ENCODE measurements at places on chromosomes 7 and 10.
A peak's percentile ranks its signal among the peaks of the same experiment; 100 is the strongest.

DNA sequence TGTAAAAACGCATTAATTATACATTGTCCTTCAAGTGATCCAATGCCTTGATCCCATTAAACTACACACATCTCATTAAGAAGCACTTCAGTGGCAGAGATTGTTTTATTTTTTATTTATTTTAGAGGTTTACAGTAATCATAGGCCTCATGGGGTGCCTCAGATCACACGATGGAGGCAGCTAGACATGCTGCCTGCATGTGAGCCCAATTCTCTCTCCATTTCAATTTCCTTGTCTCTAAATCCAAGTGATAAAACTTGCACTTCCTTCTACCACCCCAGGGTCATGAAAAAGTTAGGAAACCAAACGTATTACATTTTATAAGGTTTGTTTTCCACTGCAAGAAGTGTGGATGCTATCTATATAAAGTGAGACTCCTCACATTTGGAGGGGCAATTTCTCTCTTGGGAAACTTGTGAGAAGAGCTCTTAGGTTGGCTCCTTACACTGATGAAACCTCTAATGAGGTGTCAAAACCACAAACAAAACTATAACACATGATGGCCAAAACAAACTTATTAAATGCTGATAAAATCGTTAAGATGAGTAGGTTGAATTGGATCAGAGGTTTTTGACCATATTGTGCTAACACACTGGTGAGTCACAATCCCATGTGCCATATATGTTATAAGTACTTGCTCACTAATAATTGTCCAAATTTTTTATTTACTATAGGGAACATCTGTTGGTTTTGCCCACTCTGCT is 22.3 kb upstream of the XPNPEP1 start:
- no peak for DNase-seq

DNA sequence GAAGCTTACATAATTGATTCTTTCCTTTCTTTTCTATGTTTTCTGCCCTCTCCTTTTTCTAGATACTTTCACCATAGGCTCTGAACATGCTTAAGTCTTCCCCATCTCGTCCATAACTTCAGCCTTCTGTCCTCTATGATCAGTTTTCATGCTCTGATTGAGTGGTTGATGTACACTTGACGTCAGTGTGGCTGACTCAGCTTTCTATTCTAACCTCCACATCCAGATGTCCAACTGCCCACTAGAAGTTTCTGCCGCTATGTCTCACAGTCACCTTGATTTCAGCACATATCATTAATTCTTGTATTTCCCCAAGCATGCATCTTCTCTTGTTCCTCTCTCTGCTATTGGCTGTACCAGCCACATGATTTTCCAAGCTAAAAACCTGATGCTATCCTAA is 15.0 kb downstream of the CDK14 start:
- DNase-seq = no peak

DNA sequence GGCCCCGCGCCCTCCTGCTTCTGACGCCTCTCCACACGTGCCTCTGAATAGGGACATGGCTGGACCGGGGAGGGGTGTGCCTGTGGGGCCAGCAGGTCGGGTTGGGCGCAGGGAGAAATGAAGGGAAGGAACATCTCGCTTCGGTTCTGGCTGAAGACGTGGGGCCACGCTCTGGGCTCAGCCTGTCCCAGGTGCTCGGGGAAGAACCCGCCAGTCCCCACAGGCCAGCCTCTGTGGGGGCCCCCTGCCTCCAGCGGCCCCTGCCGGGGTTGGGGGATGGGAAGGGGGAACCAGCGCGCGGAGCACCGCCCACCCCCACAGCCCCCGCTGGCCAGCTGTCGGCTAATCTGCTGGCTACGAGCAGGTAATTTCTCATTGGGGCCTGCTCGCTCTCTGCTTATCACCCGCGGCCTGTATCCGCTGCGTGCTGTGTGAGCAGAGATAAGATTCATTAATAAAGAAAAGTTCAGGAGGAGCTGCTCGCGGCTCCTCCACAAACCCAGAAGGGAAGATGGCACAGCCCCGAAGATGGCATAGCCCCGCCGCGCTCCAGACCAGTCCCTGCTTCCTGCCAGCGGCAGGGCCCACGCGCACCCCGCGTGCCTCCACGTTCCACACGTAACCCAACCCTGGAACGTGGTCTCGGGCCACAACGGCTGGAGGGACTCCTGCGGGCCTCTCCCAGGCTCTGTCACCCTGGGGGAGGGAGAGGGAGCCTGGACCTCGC is 186.2 kb downstream of the ELFN1 start:
- no peak for DNase-seq

DNA sequence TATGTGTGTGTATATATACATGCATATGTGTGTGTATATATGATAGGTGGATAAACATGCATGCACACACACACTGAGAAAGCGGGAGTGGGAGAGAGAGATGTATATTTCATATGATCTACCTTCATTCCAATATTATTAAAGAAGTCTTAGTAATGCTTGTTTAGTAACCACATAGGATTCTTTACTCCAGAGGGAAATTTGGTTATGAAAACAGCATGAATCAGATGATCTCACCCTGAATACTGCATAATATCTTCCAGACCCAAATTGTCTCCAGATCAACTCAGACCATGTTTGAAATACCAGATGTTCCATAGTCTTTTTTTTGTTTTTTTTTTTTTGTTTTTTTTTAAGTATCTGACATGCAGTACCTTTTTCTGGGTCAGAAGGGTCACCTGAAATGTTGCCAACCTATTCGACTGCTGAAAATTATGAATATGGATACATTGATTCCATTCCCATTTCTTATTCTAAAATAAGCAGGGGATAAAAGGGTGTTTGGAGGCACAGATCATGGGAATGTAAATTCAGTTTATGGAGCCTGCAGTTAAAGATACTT is 17.4 kb downstream of the TES start:
- DNase-seq = peak; percentile 73

DNA sequence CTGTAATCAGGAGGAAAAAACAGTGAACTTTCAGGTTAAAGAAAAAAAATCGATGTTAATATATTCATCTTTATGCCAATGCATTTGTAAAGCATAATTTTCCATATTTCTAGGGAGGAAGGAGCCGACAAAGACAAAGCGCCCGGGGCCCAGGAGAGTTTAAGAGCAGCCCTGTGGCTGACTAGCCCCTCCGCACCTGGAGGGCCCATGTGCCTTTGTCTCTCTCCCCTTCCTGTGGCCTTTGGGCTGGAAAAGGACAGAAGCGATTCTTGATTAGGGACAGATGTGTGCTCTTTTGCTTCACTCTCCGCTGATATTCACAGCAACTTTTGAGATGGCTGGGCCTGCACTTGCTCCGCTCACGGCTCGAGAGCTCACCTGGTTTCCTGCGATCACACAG is 23.1 kb downstream of the DDC start:
- DNase-seq = no peak

DNA sequence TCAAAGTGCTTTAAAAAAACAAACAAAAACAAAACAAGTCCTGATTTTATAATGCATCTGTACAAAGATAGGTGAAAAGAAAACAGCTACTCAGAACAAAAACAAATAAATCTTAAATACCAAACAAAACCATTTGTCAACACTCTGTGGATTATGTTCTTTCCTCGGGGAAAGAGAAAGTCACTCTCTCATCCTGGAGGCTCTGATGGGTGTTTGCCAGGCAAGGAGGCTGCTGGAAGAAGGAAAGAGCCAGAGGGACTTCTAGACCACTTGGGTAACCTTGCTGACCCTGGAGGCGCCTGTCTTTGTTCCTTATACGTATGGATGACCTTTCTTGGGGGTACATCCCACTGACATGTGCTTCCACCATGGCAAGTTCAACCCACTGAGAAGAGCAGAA is 92.8 kb downstream of the ZRANB1 start:
- DNase-seq = no peak

- DNase-seq = no peak
These were observed 32.1 kb downstream of the RBAK start for GRCh38 chr7:5077740-5078139.

DNA sequence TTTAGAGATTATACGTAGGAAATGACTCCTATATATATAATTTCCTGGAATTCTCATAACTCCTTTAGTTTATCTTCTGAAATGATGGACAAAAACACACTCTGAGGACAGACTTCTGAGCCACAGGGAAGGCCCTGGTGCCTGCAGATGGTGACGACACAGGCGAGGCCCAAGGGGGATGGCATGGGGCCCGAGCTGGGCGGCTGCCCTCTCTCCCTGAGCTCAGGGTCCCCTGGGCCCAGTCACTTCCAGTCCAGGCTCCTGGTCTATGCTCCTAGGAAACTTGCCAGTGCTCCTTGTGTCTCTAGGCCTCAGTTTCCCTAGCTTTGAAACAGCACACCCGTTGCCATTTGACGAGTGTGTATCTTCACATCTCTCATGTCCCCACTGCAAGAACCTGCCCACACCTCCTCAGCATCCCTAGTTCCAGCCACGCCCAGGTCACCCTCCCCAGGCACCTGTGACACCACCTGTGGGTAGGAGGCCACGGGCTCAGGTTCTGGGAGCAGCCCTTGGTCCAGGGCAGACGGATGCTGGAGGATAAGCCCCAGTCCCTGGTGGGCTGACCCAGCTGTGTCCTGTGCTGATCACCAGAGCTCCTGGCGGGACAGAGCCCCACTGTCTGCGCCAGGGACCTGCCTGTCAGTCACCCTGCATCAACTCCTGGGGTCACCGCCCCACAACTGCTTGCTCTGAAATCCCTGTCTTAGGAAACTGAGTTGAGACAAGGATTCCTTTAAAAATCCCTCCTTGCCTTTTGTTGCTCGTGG is 23.4 kb upstream of the SHH start:
- DNase-seq = no peak

GRCh38 chr7:69177461-69177861 is 420.8 kb upstream of the AUTS2 start:
- DNase-seq = peak; percentile 38

All from NCI-H226 (cell line).